ENCODE measurements at places on chromosomes 3 and 15.

GRCh38 chr3:156604642-156605144 lies 49.8 kb upstream of the SSR3 start:
- DNase-seq: no peak

GRCh38 chr3:133025546-133025945 lies 12.6 kb upstream of the TMEM108 start:
- DNase-seq: no peak

DNA sequence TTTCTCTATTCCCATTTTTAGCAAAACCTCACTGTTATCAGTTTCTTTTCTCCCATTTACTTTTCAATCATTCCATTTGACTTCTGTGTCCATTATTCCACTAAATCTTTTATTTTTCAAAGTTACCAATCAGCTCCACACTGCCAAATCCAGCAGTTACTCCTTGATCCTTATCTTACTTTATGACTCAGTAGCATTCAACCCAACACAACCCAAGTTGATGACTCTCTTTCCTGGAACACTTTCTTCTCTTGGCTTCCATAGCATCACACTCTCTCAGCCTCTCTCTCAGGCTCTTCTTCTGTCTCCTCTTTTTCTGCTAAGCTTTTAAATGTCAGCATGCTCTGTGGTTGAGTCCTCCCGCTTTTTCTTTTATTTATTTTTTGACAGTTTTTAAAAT lies 36.3 kb downstream of the RASGRP1 start:
- no peak for DNase-seq

DNA sequence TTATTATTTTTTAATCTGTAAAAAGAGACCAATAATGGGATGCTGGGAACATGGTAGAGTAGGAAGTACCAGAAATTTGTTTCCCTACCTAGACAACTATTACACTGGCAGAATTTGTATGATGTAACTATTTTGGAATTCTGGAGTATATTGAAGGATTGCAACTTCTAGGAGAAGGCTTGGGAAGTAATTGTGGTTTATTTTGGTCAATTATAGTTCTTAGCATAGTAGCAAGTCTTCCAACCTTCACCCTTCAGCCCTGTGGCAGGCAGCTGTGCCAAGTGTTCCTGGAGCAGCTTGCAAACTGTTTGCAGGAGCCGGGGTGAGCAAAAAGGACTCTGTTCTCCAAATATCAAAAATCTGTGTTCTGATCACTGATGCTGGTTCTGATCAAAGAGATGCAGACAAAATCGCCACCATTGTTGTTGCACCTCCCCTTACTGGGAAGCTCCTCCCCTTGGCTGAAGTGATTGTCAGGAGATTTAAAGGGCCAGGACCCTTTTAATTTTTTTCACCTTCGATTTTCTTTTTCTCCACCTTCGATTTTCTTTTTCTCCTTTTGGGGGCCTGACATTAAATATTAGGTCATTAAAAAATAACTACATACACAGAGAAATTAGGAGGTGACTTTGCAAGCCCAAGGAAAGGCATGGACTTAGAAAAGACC lies 363.3 kb downstream of the SLC9A9 start:
- DNase-seq: no peak

DNA sequence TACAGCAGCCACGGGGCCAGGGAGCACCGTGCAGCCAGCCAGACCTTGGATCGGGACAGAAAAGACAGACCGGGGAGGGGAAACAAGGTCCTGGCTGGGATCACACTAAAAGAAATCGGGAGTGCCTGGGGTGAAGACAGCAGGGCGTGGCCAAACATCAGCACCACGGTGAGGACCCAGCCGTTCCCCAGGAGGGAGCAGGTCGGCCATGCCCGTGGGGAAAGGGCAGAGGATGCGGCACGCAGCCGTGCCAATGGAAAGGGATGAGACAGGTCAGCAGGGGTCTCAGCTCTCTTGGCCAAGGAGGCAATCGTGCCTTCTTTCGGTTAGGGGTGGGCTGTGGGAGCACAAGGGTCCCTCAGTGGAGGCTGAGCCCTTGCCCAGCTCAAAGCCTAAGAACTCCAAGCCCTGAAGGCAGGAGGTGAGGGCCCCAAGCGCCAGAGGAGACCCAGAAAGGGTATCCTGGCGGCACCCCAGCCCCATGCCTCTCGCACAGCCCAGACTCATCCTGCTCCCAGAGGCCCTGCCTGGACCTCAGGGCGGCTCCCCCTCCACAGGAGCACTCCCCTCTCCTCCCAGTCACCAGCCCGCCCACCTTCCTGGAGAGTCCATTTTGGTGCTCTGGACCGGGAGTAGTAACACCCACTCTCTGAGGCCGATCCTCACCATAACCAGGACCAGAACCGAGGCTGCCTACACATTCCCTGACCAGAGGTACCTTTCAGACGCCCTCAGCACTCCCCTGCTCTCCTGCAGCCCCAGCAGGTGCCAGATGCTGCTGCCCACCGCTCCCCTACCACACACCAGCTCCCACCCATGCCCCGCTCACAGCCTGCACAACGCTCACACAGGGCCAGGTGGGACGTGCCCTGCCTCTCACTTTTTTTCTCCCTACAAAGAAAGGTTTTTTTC lies 23.2 kb upstream of the OCA2 start:
- DNase-seq: no peak

GRCh38 chr3:186983659-186984058 lies 53.3 kb downstream of the ST6GAL1 start:
- DNase-seq: no peak

DNA sequence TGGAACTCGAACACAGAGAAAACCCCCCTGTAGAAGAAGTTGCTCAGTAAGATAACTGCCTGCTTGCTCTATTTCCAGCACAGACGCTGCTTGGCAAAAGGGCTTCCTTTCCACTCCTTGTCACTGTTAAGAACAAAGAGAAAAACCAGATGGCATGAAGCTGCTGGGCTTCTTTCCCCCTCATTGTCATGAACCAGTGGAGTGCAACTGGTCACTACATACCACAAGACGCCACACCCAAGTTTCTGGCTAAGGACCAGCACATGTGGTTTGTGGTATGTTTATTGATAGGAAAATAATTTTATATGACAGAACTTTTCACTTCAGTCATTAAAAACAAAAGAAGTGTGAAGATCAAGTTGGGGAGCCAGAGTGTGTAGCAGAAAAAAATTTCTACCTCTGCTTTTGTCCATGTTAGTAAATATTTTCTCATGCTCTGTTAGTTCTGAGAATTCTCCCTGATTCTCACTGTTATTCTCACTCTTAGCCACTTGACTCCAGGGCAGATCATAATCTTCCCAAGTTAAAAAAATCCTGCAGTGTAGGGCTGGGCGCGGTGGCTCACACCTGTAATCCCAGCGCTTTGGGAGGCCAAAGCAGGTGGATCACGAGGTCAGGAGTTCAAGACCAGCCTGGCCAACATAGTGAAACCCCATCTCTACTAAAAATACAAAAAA lies 37.9 kb downstream of the CLK3 start:
- DNase-seq: no peak

GRCh38 chr3:118408431-118408830 lies 626.2 kb downstream of the IGSF11 start:
- no peak for DNase-seq

DNA sequence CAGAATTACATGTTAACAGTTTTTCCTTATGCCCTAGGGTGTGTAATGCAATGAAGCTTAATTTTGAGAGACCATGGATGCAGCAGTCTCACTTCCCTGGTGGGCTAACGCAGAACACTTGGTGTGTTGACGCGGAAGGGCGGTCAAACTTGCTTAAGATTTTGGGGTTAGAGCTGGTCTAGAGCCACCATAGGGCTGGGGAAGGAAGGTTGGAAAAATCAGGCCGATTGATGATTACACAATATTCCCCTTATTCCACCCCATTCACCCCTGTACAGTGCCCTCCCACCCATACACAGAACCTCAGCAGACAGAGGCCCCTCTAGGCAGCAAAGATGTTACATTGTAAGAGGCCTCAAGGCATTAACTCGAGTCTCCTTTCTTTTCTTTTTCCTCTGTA lies 24.3 kb downstream of the VGLL4 start:
- no peak for DNase-seq

GRCh38 chr3:121794264-121794983 lies 40.4 kb downstream of the IQCB1 start:
- DNase-seq: no peak

DNA sequence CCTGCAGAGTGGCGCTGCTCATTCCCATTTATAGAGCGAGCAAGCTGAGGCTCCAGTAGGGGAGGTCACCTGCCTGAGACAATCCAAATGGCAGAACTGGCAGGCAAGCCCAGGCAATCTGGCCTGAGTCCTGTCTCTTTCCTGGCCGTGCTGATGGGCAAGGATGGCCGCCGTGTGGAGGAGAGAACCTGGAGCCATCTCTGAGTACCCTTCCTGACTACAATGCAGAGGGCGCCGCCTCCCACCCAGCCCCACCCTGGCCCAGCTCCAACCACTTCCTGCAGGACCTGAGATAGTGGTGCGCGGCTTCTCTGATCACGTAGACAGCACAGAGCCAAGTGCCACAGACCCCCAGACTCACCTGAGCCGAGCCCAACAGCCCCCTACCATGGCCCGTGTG lies 7.0 kb downstream of the TLR9 start:
- DNase-seq: no peak
